Pulmonary artery endothelial cell (primary cell): ENCODE measurements at places on chromosomes 16 and 17. TPM values are rescaled to one million over a fixed set of nuclear protein-coding genes. Genes with fewer than 3 reads are reported as not detected.

Gene GPR142
- total RNA-seq = not detected in 2 replicates

Gene CCL14
- total RNA-seq = 18.8 and 21.8 TPM in 2 replicates

Gene NPB
- total RNA-seq = 0.11 and 0.20 TPM in 2 replicates

- no peak for DNase-seq
These were observed 1.5 kb downstream of the RNF112 start for GRCh38 chr17:19412510-19412909.

- DNase-seq = no peak
These were observed 137.3 kb upstream of the CIBAR2 start for GRCh38 chr16:85249418-85250146.
